ENCODE measurements at places on chromosomes 2 and 18.

GRCh38 chr18:7686278-7686677 lies 119.2 kb downstream of the PTPRM start:
- DNase-seq: no peak

DNA sequence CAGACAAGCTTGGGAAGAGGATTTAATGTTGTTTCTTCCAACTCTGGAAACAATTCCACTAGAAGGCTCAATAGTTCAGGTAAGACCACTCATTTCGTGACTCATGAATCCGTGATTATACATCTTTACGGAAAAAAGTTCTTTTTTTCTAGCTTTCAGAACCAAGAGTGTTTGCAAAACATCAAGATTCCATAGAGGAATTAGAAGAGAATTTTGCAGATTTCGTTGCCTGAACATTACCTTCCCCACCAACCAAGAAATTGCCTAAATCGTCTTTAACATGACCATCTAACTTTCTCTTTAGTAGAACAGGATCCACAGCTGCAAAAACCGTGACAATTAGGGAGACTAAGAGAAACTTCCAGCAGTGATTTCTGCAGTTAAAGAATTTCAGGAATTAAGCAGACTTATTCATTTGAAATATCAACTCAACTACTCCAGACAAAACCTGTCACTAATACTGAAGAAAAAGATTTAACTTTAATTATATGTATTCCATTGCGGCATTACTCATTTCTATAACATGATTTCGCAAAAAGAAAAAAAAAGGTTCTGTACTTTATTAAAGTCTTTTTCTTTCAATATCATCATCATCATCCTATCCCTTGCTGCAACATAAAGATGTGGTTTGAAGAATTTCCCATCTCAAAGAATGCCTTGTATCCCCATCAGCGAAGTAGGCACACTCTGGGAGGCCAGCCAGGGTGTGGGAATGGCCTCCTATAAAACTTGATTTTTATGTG lies 1.9 kb upstream of the NAB1 start:
- DNase-seq: no peak

GRCh38 chr2:156279446-156280150 lies 52.9 kb downstream of the NR4A2 start:
- no peak for DNase-seq

GRCh38 chr18:2083691-2084090 lies 487.6 kb downstream of the METTL4 start:
- no peak for DNase-seq

GRCh38 chr2:102159295-102159694 lies 16.7 kb downstream of the IL1R1 start:
- no peak for DNase-seq

- DNase-seq: no peak
Measured at GRCh38 chr18:31920277-31920676, 22.7 kb downstream of the TRAPPC8 start.

GRCh38 chr2:188645986-188646385 lies 328.2 kb upstream of the COL3A1 start:
- no peak for DNase-seq

DNA sequence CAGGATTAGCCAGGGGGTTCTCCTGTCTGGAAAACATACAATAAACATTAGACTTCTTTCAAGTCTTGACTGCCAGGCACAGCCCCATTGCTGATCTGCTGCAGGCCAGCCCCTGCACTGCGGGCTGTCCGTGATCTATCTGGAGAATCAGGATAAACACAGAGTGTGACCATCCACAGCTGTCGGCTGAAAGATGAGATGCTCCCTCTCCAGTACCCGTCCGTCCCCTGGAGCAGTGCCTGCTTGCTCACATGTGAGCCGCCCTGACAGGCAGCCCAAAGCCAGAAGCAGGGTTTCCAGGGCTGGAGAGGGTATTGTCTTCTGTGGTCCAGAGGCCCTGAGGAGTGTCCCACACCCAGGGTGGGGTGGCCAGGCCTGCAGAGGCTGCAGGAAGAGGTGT lies 46.1 kb upstream of the FOSL2 start:
- DNase-seq: no peak

GRCh38 chr2:69943000-69943842 lies 18.2 kb downstream of the ASPRV1 start:
- DNase-seq: no peak

- no peak for DNase-seq
Measured at GRCh38 chr2:41932241-41933045, 115.4 kb upstream of the PKDCC start.

DNA sequence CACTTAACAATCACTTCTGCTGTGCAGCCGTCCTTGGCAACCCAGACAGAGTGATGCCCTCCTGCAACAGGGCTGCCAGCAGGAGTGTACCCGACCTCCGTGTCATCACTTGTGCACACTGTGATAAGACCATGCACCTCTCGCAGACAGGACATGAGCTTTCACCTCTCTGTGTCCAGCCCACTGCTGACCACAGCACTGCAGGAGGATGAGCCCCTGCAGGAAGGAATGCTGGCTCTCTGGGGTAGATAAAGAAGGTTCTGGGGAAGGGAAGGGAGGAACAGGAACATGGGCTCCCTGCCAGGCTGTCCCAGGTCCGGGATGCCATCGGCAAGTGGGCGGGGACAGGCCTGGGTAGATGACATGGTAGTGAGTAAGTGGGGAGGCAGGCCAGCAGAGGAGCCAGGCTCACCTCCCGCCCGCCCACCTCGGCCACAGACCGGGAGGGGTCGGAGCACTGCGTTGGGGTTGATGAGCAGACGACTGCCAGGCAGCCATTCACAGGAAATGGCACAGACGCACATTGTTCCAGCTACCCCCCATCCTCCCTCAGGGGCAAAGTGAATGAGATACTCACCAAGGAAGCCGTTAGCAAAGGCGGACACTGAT lies 18.6 kb upstream of the COL6A3 start:
- DNase-seq: peak; percentile 79

- no peak for DNase-seq
Measured at GRCh38 chr2:31231571-31232302, 2.2 kb upstream of the EHD3 start.

GRCh38 chr2:239866350-239866749 lies 158.8 kb downstream of the NDUFA10 start:
- DNase-seq: no peak

DNA sequence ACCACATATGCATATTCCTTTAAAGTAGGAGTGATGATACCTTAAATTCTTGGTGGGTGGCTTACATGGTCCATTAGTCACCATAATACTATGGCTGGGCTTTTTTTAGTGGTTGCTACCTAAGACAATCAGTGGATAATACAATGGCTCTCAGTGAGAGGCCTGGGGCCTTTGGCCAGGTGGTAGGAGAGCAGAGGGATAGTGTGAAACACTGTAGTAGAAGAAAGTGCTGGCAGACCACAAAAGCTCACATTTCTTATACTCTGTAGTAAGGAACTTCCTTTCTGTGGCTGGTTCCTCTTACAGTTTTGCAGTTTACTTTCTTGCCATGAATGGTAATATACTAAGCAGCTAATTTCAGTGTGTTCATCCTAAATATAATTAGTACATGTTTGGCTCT lies 583.5 kb downstream of the XIRP2 start:
- no peak for DNase-seq

DNA sequence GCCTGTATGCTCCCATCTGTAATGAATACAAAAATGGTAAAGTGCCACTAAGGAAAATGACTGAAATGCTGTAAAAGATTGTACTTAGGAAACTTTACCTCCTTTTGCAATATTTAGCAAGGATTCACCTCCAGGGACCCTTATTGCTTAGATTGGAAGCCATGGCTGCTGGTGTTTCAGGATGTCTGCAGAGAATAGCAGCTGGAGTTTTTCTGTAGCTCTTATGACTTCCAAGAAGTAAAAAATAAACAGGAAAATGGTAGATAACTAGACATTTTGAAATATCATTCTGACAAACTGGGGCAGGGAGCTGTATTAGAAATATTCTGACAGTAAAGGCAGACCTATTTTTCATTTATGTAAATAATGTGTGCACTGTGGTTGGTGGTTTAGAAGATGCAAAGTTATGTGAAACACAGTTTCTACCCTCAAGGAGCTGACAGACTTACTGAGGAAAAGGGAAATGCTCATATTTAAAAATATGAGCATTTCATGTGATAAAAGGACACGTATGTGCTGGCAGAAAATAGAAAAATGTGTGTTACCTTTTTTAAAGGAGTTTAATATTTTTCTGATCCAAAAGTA lies 224.9 kb upstream of the BOD1L2 start:
- no peak for DNase-seq

DNA sequence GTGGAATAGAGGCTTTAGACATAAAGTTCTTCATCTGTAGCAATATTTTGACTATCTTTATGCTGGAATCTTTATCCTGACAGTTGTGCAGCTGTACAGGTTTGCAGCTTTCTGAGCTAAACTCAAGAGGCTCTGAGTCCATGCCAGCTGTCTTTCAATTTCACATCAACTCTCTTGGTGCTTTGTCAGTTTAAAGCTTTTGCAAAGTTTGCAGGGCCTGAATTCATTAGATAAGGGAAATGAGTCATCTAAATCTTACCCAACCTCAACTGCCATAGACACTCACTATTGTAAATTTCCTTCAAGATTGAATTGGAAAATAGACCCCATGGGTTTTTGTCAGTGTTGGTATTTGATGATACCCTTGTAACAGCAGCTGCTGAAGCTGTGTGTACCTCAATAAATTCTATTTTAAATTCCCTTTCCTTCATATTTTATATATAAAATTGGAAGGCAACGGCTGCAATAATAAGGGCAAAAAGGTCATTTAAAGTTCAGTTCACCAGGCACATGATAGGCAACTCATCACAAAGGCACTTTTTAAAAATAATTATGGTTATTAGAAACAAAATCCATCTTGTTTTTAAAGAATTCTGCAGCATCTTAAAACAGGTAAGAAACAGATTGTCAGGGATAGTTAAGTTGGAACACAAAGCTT lies 169.9 kb upstream of the SLC39A10 start:
- peak; percentile 42 for DNase-seq

GRCh38 chr2:209619782-209620181 lies 151.8 kb upstream of the UNC80 start:
- DNase-seq: no peak

GRCh38 chr2:177721818-177722567 lies 329.4 kb downstream of the AGPS start:
- no peak for DNase-seq

DNA sequence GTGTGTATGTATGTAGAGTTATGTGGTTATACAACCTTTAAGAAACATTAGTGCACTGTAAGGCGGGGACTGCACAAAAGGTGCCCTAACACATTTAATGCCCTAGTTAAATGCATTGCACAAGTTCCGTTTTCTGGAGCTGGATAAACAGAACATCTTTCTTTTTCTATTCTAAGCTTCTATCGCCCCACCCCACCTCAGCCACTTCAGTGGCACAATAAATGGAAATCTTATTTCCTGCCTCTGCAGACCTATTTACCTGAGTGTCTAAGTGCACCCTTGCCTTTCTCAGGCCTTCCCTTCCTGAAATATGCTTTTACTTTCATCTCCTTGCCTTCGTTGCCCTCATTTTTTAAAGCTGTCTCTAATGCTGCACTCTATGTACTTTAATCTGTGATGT lies 123.5 kb downstream of the TANC1 start:
- DNase-seq: peak; percentile 17

DNA sequence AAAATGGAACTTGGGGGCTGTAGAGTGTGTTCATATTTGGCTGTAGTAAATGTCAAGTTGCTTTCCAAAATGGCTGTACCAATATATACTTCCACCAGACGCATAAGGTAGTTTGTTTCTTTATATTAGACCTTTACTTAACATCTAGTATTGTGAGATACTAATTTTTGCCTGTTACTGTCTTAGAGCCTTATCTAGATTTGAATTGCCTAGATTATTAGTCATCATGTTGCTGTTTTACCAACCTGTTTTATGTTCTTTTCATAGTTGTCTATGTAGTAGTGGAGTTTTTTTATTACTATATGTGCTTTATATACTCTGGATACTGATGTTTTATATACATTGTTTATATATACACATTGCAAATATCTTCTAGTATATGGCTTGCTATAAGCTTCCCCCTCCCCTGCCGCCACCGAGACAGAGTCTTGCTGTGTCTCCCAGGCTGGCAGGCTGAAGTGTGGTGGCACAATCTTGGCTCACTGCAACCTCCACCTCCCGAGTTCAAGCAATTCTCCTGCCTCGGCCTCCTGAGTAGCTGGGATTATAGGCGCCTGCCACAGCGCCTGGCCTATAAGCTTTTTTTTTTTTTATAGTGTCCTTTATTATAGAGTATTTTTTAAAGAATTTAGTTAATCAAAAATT lies 18.9 kb downstream of the SLC39A10 start:
- no peak for DNase-seq

DNA sequence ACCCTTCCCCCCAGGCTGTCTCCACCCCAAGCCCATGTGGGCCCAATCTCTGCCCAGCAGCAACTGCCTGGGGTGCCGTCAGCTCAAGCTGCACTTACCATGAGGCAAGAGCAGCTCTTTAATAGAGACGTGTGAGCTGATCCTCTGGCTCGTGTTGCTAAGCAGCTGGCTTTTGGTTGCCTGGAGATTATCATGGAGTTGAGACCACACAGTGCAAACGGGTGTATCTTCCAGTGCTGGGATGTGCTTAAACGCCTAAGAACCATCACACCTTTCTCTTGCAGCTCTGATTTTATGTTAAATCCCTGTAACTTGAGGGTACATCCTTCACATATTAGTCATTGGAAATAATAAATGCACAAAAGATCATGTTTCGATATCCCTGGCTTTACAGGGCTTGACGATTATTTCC lies 271.1 kb downstream of the PRKCE start:
- DNase-seq: no peak

GRCh38 chr18:21117409-21118131 lies 6.0 kb upstream of the ROCK1 start:
- no peak for DNase-seq

- no peak for DNase-seq
Measured at GRCh38 chr2:11056614-11057013, 98.7 kb upstream of the SLC66A3 start.

- DNase-seq: peak; percentile 69
Measured at GRCh38 chr18:63518178-63519012, 23.8 kb upstream of the SERPINB12 start.

DNA sequence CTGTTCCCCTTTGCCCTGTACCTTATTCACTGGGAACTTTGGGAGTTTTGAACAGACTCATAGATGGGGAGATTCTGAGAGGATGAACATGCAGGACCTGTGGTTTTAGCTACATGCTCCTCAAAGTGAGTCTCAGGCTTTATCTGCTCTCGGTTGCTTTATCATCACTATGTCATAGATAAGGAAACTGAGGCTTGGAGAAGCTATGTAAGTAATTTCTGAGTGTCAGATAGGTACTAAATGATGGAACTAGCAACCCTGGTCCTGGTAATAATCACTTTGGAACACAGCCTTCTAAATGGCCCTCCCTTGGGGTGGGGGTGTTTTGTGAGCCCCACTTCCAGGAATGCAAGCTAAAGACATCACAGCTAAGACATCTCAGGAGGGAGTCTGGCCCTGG lies 186.2 kb upstream of the MEX3C start:
- no peak for DNase-seq

DNA sequence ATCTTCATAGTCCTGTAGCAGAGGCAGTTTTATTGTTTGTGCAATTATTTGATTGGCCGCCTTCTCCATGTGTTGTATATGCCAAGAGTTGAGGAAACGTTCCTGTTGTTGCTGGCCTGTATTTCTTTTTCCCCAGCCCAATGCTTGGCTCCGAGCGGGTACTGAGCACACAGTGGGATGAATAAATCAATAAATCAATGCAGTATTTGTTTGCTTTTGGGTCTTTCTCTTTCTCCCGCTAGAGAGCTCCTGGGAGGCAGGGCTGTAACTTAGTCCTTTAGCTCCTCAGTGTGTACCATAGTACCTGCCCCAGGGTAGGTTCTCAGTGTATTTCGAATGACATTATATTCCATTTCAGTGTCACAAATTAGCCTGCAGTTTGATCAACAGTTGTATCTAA lies 71.8 kb downstream of the ICOS start:
- DNase-seq: no peak
